ENCODE measurements at places on chromosomes 6 and 20. TPM values are rescaled to one million over a fixed set of nuclear protein-coding genes. Genes with fewer than 3 reads are reported as not detected.

Gene PTK7
- 240 TPM for total RNA-seq

Gene ADAM33
- total RNA-seq, result 0.62 TPM

Gene GGTLC1
- 0.18 TPM for total RNA-seq

Gene KIF16B
- 16.6 TPM for total RNA-seq

Gene HEBP2
- 48.1 TPM for total RNA-seq

Gene PCK1
- total RNA-seq, result 0.21 TPM

Gene SNAI1
- total RNA-seq, result 8.8 TPM

Gene PLAGL2
- 40.6 TPM for total RNA-seq

Gene CCN6
- 3.0 TPM for total RNA-seq

Gene SLC26A8
- not detected for total RNA-seq

Gene HLA-DMB
- 0.44 TPM for total RNA-seq

Gene BTBD3
- total RNA-seq, result 27.6 TPM

Gene MMP24
- 7.1 TPM for total RNA-seq

Gene WFDC2
- total RNA-seq, result 1.6 TPM

Gene SMPDL3A
- total RNA-seq, result 1.8 TPM

Gene SLC52A3
- 6.4 TPM for total RNA-seq

Gene WDR27
- total RNA-seq, result 56.3 TPM

Gene RTN4IP1
- 9.4 TPM for total RNA-seq

Gene MEI4
- 0.05 TPM for total RNA-seq

Gene ARMC2
- total RNA-seq, result 9.3 TPM

Gene HCK
- total RNA-seq, result 0.98 TPM

Gene SPATA25
- total RNA-seq, result 1.8 TPM

Gene CYB5R4
- 31.7 TPM for total RNA-seq

Gene TMEM14B
- 180 TPM for total RNA-seq

Gene DNMT3B
- 3.5 TPM for total RNA-seq

Gene GHRH
- not detected for total RNA-seq

Gene STMND1
- not detected for total RNA-seq

Gene KCNQ2
- total RNA-seq, result 19.4 TPM

Gene DEF6
- 0.59 TPM for total RNA-seq

Gene LPA
- total RNA-seq, result 0.21 TPM

Gene FNDC1
- total RNA-seq, result 0.23 TPM

Gene KIAA0408
- total RNA-seq, result 0.90 TPM

Gene DNAH8
- total RNA-seq, result not detected

Gene FILIP1
- 0.26 TPM for total RNA-seq

Gene TBX18
- total RNA-seq, result 10.1 TPM

Gene YWHAB
- total RNA-seq, result 267 TPM

Gene BANF2
- not detected for total RNA-seq

Gene BEND6
- 8.0 TPM for total RNA-seq

Measured in Panc1 (cell line).